Kidney epithelial cell (primary cell): ENCODE measurements at places on chromosomes 4 and X.
A peak's percentile ranks its signal among the peaks of the same experiment; 100 is the strongest.

- DNase-seq: no peak
Observed at GRCh38 chrX:11135564-11136185, 24.5 kb downstream of the HCCS start.

- DNase-seq: no peak
Observed at GRCh38 chr4:90118527-90119195, 8.5 kb upstream of the CCSER1 start.

GRCh38 chr4:932713-933070, 432 bp downstream of the TMEM175 start:
- no peak for DNase-seq

DNA sequence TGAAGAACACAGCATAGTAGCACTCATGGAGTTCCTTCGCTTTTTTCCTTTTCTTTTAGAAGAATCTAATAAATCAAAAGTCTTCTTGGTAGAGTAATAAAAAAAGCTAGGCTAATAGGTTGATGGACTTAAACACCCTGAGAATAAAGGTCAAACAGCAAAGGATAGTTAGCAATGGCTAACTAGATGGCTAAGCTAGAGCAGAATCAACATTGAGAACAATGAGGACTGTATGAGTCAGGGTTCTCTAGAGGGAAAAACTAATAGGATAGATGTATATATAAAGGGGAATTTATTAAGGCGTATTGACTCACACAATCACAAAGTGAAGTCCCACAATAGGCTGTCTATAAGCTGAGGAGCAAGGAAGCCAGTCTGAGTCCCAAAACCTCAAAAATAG, 550.9 kb downstream of the GLUD2 start:
- DNase-seq: no peak

DNA sequence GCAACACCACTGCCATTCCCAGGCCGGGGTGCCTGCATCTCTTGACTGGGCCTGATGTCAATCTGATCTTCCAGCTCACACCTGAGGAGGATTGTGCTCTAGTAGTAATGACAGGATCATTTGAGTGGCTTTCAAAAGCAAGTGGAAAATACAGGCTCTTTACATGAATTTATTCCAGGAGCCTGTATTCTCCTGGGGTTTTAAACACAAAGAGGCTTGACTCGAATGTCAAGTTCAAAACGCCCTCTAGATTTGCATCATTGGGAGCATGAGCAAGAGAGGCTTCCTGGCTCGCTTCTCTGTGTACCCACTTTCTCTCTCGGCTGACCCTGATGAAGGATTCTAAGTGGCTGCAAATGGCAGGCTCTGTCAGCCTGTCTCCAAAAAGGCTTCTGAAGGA, 199.5 kb upstream of the PUDP start:
- DNase-seq: no peak

- no peak for DNase-seq
Observed at GRCh38 chr4:61200916-61201526, 895 bp downstream of the ADGRL3 start.

DNA sequence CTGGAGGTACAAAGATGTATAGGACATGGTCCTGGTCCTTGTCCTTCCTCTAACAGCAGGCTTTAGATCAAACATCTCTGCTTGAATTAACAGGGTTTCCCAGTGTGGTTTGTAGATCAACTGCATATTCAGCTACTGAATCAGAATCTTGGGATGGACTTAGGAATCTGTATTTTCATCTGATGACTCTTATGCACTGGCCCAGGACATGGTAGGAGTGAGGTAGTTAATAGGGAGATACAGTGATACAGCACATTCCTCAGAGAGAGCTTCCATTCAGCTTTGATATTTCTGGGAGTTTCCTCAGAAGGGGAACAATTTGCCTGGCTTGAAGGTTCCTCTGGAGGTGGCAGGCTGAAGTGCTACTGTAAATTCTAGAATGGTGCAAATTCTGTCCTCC, 203.1 kb downstream of the LARP7 start:
- peak; percentile 9 for DNase-seq

- DNase-seq: no peak
Observed at GRCh38 chr4:1151541-1151940, 20.8 kb downstream of the SPON2 start.

GRCh38 chr4:11618666-11619282, 190.1 kb upstream of the HS3ST1 start:
- DNase-seq: no peak

DNA sequence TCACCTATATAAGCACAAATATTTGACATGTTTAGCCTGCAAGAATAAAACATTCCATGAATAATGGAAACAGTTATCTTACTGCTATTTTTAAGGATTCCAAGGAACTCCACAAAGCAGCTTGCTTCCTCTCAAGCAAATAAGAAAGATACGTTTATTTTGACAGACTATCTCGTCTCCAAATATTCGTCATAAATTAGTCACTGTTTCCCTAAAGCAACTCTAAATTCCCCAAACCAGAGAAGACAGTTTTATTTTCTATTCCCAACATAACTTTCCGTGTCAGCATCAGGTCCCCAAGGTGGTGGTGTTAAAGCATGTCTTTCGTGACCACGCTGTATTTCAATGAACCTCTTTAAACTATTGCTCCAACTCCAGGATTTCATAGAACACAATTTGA, 24.3 kb upstream of the DKK2 start:
- DNase-seq: no peak

GRCh38 chr4:89929425-89930159, 34.9 kb downstream of the MMRN1 start:
- DNase-seq: no peak

DNA sequence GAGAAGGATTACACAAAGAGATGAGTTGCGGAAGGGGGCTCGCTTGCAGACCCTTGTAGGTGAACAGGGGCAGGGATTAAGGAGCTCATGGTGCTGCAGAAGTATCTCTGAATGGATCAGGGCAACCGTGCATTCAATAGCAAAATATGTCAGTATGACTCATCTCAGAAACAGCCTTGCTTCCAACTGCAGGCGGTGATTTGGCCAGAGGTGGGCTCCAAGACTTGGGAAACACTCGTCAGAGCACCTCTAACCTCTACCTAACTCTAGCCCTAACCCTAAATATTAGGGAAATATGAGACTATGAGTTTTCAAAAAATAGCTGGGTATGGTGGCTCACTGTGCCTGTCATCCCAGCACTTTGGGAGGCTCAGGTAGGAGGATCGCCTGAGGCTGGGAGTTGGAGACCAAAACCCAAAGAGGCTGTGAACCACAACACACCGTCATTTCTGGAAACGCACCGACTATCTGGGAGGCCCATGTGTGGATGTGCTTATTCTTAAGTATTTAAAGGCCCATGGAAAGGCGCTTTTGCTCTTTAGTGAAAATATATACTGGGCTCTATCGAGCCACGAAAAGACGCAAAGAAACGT, 102.6 kb downstream of the DHRSX start:
- DNase-seq: no peak

- DNase-seq: no peak
Observed at GRCh38 chr4:60422439-60422838, 777.7 kb upstream of the ADGRL3 start.

- no peak for DNase-seq
Observed at GRCh38 chr4:55927803-55928437, 20.8 kb upstream of the CEP135 start.

DNA sequence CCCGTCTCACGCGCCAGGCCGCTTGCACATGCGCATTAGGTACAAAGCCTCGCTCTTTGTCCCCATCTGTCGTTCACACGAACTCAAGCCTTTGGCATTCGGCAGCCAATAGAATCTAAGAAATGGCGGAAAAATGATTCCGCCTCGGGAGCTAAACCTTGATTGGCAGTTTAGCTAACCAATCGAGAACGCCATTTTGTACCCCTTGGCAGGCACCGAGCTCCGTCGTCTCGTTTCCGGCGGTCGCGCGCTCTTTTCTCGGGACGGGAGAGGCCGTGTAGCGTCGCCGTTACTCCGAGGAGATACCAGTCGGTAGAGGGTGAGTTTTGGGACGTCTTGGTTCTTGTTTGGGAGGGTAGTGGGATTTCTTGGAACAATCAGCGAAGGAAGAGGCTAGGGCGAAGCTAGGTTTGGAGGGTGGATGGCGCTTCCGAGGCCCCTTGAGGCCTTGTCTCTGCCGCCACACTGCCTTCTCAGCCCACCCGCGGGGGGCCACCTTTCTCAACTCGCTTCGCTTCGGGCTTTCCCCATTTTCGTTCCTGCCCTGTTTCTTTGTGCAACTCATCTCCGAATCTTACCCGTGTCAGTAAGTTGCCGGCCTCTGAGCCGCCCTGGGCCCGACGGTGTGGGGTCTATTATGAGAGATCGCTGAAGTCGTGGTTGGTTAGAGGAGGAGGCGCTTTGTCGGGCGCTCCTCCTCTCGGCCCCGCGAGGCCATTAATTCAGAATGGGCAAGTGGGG, at the start of gene NONO:
NONO (plus strand) TSS at position 233 of the 741 bp plus-strand sequence. CDS start 7,003 bp downstream, outside the sequence.
- peak; percentile 86 for DNase-seq
